ENCODE measurements at places on chromosomes 7 and 10.

GRCh38 chr10:102514487-102515311 lies 10.9 kb downstream of the SUFU start:
- DNase-seq: no peak

- DNase-seq: no peak
Observed at GRCh38 chr7:106038916-106039315, 73.2 kb downstream of the SYPL1 start.

GRCh38 chr7:137656227-137656849 lies 190.4 kb downstream of the DGKI start:
- peak; percentile 43 for DNase-seq

GRCh38 chr7:69719717-69720116 lies 121.4 kb downstream of the AUTS2 start:
- no peak for DNase-seq

GRCh38 chr10:102118867-102119266 lies 1.3 kb downstream of the LDB1 start:
- peak; percentile 33 for DNase-seq

GRCh38 chr10:95350830-95351228 lies 60.0 kb upstream of the PDLIM1 start:
- DNase-seq: no peak
